ENCODE measurements at places on chromosomes 4 and X. TPM values are rescaled to one million over a fixed set of nuclear protein-coding genes. Genes with fewer than 3 reads are reported as not detected.
A peak's percentile ranks its signal among the peaks of the same experiment; 100 is the strongest.

RAB41 gene
- not detected for total RNA-seq

UBE2K gene
- 28.3 TPM for total RNA-seq

CAPN6 gene
- 0.27 TPM for total RNA-seq

OPRPN gene
- total RNA-seq: not detected

KLKB1 gene
- not detected for total RNA-seq

EXOC1L gene
- total RNA-seq: not detected

SYAP1 gene
- total RNA-seq: 23.4 TPM

NDP gene
- total RNA-seq: not detected

GNRHR gene
- total RNA-seq: not detected

SAGE1 gene
- total RNA-seq: not detected

UGT2B17 gene
- not detected for total RNA-seq

DIPK2B gene
- not detected for total RNA-seq

TMEM33 gene
- total RNA-seq: 100 TPM

PAGE5 gene
- total RNA-seq: not detected

MFSD8 gene
- 20.2 TPM for total RNA-seq

- DNase-seq: no peak
Observed at GRCh38 chr4:155903453-155903852, at the start of gene TDO2. TDO2 (plus strand) TSS chr4:155903696; CDS start chr4:155903759, 63 bp downstream.

GRCh38 chr4:53113431-53114225 is 251.5 kb downstream of the RASL11B start:
- no peak for DNase-seq

- DNase-seq: no peak
Observed at GRCh38 chr4:145933134-145933533, 5.5 kb downstream of the ZNF827 start.

GRCh38 chrX:13373027-13373426 is 53.2 kb upstream of the ATXN3L start:
- no peak for DNase-seq

- no peak for DNase-seq
Observed at GRCh38 chr4:165864271-165864670, 8.8 kb upstream of the TLL1 start.

DNA sequence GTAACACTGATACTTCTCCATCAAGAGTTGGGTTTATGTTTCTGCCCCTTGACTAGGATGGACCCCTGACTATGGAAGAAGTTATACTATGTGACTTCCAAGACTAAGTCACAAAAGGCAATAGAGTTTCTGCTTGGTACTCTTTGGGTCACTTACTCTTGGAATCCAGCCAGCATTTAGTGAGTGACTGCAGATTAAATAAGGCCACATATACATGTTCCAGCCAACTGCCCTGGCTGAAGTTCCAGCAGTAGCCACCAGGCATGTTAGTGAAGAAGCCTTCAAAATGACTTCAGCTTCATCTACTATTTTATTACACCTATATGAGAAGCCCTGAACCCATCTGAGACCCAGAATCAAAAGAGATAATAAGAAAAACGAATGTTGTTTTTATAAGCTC is 524.0 kb downstream of the DMD start:
- no peak for DNase-seq

GRCh38 chr4:90030953-90031352 is 96.2 kb upstream of the CCSER1 start:
- DNase-seq: no peak

- DNase-seq: peak; percentile 90
Observed at GRCh38 chr4:186685767-186686183, 37.9 kb downstream of the FAT1 start.

GRCh38 chr4:41013746-41014145 is 200.6 kb downstream of the APBB2 start:
- no peak for DNase-seq

DNA sequence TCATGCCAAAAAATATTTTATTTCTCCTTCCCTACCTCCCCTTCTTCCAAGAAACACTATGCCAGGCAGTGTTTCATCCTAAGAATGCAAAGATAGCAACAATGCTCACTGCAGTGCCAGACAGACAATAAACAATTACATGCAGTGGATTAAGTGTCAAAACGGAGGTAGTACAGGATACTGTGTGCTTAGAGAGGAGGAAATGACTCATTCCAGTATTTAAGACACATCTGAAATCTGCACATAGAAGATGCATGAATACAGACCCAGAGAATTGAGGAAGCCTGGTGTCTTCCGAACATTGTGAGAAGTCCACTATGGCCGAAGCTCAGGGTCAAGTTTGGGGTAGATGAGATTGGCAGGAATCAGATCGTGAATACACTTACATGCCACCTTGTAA is 326.4 kb downstream of the PPP3CA start:
- no peak for DNase-seq

DNA sequence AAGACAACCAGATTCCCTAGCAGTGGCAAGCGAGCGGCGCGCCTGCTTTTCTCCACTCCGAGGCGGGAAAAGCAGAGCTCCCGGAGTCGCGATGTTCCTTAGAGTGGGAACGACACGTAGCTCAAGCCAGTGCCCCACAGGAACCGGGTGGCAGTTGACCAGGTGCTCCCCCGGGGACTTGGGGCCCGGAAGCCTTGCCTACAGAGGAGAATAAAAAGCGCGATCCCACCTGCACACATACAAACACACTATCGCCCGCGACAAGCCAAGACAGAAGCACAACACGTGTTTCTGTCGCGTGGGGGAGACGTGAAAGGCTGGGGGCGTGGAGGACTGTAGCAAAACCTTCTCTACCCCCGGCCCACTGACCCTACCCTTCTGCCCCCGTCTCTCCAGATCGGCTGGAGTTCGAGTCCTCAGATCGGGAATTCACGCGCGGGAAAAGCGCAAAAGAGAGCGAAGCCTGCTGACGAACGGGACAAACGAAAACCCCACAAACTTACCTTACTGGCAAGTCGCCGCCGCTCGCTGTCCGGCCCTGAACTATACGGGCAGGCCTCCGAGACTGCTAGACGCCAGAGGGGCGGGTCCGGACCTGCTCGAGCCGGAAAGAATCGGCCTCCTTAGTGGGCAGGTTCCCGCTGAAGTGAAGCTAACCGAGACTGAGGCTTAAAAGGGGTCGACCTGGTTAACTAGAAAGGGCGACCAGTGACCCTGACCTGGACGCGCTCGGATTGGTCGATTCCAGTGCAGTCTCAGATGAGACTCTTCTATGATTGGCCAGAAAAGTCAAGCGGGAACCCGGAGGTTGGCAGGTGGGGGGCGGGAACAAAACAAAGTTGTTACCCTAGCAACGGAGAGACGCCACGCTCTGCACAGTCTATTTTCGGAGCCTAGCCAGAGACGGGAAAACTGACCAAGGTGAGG is at the start of the genes DNAAF6 and NUP62CL:
TSS of gene DNAAF6 (plus strand) at position 842 of the 927 bp plus-strand sequence. CDS start 6,265 bp downstream, outside the sequence.
TSS of gene NUP62CL (minus strand) at position 664 of the 927 bp plus-strand sequence. CDS start 31,287 bp downstream, outside the sequence.
- no peak for DNase-seq

DNA sequence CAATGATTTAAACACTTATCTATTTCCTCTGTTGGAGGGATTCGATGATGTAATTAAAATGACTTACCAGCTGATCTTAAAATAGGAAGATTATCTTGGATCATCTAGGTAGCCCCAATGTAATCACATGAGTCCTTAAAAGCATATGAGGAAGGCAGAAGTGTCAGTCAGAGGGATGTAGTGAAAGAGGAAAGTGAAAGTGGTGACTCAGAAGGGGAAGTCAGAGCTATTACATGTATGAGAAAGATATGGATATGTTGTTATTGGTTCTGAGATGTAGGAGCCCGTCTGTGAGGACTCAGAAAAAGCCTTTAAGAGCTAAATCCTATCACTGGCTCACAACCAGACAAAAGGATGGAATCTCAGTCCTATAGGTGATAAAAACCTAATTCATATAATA is 456.4 kb downstream of the DACH2 start:
- no peak for DNase-seq

DNA sequence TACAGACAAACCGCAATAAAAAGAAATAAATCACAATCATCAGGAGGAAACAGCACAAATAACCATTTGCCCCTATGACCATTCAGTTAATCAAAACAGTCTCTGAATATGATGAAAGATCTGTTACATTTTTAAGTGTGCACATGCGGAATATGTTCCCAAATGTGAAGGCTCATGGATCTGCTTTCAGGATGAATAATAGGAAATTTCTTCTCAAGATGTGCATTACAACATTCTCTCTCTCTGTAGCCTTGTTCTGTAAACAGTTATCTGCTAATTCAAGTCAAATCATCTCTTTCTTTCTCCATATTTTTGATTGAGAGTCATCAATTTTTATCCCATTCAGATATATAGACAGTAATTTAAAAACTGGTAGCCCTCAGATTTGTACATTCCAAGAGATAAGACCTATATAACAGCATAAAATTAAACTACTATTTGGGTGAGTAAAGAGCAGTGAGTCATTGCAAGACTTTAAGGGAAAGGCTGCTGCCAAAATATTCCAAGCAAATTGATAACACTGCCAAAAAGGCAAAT is 433.9 kb upstream of the ATOH1 start:
- no peak for DNase-seq

- DNase-seq: no peak
Observed at GRCh38 chr4:154490583-154491340, 837 bp downstream of the DCHS2 start.

GRCh38 chr4:136277741-136278140 is 1254.6 kb downstream of the PCDH18 start:
- DNase-seq: no peak

DNA sequence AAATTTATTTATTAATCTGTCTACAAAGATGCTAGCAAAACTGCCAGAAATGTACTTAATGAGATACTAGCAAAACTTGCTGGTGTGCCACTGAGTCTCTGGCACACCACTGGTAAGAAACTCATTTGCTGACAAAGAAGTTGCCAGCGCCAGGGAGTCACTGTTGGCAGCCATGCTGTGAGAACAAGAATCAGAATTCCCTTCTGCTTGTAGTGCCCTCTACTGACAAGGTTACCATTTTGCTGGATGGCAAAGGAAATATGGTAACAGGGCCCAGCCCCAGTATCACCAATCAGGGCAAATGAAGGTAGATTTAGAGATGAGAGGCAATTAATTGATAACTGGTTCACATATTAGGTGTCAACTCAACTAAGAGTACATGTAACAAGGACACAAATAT is 750.1 kb upstream of the ADGRL3 start:
- DNase-seq: no peak

GRCh38 chrX:29318012-29318411 is 730.8 kb downstream of the IL1RAPL1 start:
- DNase-seq: no peak

DNA sequence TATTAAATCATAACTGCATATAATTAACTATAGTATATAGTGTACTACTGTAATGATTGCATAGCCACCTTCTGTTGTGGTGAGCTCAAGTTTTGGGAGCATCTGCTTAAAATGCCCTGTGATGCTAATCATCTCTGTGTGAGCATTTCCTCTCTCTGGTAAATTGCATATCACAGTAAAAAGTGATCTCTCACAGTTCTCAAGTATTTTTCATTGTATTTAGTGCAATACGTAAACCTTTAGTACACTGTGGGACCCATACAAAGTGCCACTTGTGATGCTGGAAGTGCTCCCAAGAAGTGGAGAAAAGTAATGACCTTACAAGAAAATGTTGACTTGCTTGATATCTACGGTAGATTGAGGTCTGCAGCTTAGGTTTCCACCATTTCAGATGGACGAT is 82.0 kb downstream of the WWC2 start:
- DNase-seq: no peak

DNA sequence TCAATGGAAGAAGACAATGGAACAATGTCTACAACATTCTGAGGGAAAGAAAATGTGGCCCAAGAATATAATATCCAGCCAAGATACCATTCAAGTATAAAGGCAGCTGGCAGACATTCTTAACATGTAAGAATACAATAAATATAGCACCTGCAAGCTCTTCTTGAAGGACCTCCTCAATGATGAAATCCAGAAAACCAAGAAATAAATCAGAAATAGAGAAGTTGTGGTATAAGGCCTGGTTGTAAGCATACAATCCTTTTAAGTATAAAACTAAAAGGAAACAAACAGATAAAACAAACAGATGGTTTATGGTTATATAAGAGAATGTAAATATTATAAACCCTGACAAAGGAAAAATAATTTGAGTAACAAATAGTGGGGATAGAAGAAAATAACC is 33.4 kb downstream of the SYTL4 start:
- no peak for DNase-seq

DNA sequence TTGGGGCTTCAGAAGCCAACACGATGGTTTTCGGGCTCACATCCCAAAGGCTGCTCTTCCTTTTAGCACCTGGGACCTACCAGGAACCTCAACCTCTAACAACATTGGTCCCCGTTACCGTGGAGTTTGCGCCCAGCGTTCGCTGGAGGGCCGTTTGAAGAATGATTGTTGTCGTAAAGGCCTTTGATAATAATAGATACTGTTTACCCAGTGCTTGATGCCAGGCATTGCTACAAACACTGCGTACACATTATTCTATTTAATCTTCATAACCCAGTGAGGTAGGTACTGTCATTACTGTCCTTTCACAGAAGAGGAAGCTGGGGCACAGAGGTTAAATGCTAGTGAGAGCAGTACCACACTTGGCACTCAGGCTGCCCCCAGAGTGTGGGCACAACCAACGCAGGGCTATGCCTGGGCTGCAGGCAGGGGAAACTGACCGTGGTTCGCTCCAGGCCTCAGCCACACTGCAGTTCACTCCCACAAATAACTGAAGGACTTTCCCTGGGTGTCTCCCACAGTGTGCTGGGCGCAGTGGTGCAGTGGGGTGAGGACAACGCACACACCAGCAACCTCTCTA is 1.0 kb upstream of the ACSL1 start:
- DNase-seq: no peak

DNA sequence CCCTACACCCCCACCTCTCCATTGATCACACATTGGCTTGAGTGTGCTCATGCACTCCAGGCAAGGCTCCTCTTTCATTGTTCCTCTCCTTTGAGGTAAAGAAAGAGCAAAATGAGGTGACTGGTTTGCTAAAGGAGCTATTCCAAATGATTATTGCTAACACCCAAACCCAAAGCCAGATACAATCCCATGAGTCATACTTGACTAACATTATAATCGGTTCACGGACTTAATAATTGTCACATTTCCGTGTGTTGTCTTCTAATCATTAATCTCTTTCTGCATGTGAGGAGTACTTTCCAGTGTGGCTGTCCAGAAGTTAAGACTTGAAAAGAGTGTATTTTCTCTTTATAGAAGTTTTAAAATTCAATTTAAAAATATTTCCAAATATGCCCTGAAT is 174.3 kb upstream of the SFRP2 start:
- no peak for DNase-seq

- DNase-seq: peak; percentile 18
Observed at GRCh38 chr4:67198727-67199126, 346.6 kb downstream of the CENPC start.

GRCh38 chrX:37314531-37314930 is 34.6 kb upstream of the PRRG1 start:
- DNase-seq: peak; percentile 56

Measured in kidney epithelial cell (primary cell).